ENCODE measurements at places on chromosomes 2 and 18.

GRCh38 chr2:114543236-114543766 lies 100.9 kb downstream of the DPP10 start:
- DNase-seq = no peak

DNA sequence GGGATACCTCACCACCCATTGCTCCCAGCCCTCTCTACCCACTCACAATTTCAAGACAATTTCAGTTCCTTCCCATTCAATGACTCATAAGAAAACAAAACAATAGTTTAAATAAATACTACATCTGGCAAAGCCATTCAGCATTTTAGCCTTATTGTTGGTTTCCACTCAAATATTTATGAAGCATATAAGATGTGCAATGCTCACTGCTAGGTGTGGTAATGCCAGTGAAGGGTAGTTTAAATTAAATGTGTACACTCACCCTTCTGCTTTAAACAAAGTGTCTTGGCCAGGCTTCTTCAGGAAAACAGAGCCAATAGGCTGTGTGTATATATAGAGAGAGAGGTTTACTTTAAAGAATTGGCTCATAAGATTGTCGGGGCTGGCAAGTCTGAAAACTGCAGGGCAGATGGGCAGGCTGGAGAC lies 37.0 kb downstream of the INO80C start:
- DNase-seq = no peak

GRCh38 chr2:141942006-141942789 lies 188.6 kb downstream of the LRP1B start:
- no peak for DNase-seq

DNA sequence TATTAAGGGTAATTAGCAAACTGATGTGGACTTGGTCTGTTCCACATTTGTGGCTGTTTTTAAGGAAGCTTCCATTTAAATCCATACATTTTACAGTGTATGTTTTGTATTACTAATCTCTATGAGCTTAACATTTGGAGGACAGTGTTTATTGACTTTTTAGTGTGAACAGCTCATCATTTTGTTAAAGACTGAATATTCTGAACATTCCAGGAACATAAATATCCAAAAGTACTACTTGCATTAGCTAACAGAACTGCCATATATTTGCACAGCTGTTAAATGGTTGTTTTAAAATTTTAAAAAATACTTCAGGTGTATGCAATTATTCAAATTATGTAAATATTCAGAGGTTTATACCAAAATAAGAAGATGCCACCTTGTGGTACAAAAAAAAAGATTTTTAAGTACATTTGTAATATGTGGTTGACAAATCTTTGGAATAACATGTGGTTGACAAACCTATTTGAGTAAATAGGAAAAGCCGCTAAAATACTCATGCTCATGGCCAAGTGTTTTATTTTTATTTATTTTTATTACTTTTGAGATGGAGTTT lies 439.7 kb upstream of the FANCL start:
- DNase-seq = no peak

GRCh38 chr18:55382277-55382805 lies 205.7 kb downstream of the TCF4 start:
- no peak for DNase-seq

DNA sequence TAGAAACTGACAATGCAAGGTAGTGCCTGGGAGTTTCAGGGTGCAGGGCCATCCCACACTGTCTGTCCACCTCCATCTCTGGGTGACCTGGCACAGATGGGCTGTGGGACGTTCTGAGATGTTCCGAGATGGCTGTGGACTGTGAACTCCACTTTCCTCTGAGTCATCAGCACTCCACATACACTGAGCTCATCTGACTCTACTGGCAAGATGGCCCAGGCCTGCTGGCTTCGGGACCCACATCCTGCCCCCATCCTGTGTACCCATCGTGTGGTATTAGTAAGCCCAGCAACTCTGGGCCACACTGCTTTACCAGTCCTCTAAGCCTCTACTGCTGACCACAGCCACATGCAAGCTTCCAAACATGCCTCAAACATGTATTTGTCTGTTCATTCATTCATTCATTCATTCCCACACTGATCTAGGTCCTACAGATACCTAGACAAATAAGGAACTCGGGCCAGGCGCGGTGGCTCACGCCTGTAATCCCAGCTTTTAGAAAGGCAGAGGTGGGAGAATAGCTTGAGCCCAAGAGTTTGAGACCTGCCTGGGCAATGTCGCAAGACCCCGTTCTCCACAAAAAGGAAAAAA lies 124.8 kb upstream of the CXCR4 start:
- DNase-seq = peak; percentile 70

DNA sequence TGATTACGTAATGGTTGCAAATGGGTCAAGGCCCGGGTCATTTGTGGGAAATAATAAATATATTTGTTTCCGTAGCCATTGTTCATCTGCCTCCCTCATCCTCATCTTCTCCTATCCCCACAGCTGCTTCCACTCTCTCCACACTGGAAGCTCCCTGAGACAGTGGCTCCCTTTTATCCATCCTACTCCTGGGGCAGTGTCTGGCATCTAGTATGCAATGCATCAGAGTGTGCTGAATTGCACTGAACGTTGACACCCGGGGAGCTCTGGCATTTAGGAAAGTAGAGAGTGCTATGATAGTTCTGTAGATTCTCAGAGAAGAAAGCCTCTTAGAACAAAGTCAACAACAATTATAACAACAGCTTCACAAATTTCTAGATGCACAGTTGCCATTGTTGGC lies 45.5 kb upstream of the NAB1 start:
- DNase-seq = no peak

- DNase-seq = no peak
Measured at GRCh38 chr2:106904242-106904641, 18.3 kb upstream of the ST6GAL2 start.

DNA sequence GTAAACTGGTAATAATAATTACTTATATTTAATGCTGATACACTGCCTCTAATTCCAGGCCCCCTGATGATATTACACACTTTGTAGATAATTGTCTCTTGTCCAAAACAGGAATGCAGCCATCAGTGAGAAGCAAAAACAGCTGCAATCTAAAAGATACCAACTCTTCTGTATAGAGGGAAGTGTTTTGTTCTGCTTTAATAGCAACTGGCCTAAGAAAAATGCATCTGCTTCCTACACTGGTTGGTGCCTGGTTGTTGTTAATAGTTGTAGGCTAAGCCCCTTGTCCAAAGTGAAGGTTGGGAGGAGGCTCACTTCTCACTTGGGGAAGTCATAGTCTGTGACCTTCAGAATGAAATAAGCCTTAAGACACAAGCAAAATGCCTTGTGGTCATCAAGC lies 332.0 kb downstream of the ZNF521 start:
- DNase-seq = no peak

DNA sequence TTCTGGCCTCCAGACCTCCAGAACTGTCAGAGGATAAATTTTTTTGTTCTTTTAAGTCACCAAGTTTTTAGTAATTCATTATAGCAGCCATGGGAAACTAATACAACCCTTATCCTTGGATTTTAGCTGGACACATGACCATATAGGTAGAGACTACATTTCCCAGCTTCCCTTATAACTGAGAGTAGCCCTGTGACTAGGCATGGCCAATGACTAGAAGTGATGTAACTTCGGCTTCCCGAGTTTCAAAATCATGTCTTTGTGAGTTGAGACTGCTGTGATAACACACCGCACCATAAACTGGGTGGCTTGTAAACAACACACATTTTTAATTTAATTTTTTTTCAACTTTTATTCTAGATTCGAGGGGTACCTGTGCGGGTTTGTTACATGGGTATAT lies 134.0 kb upstream of the SERTAD2 start:
- DNase-seq = no peak

DNA sequence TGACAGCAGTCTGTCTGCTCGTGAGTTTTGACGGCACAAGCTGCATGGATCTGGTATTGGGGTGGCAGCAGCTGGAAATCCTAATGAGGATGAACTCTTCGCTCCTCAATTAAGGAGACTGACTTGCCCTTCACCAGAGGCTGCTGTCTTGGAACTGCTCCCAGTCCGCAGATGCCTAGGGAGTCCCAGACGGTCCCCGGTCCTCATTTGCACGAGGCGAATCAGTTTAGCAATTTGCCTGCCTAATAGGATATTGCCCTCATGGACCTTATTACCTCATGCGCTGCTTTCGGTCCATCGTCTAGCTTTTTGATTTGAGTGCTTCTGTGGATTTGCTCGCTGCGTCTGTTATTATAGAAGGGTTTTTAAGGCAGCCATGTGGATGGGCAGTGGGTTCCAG lies 40.6 kb downstream of the ASAP2 start:
- no peak for DNase-seq

- DNase-seq = no peak
Measured at GRCh38 chr2:20609349-20609994, 41.4 kb downstream of the HS1BP3 start.

- no peak for DNase-seq
Measured at GRCh38 chr18:75923169-75923568, 495.7 kb upstream of the SMIM21 start.

GRCh38 chr2:130339885-130340745 lies 2.6 kb upstream of the IMP4 start:
- DNase-seq = no peak

DNA sequence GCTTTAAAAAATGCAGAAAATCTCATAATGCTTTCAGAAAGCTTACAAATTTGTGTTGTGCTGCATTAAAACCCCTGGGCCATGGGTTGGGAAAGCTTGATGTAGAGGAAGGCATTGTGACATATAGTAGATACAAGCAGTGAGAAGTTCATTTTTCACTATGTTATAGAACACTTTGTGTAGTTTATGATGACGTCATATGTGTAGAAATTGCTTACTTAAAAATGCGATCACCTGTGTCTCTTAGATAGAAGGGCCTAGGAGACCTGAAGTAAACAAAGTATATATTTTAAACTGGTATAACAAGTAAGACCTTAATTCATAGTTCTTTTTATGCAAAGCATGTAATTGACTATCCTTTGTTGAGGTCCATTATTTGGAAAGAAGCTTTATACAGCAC lies 393.5 kb downstream of the ARHGAP15 start:
- DNase-seq = no peak

DNA sequence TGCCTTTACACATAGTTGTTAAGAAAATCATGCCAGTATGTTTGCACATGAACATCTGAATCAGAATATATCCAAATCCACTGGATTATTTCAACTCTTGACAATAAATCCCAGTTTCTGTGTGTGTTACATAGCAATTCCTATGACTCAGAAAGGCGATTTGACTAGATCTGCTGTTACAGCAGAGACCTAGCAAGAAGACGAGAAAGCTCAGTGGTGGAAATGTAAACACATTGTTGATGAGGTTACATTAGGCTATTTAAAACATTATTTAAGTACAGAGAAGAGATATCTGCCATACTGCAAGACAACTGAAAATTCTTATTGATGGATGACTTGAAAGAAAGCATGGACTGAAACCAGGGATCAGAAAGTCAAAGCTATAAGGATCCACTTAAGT lies 73.0 kb upstream of the SMIM21 start:
- DNase-seq = no peak

DNA sequence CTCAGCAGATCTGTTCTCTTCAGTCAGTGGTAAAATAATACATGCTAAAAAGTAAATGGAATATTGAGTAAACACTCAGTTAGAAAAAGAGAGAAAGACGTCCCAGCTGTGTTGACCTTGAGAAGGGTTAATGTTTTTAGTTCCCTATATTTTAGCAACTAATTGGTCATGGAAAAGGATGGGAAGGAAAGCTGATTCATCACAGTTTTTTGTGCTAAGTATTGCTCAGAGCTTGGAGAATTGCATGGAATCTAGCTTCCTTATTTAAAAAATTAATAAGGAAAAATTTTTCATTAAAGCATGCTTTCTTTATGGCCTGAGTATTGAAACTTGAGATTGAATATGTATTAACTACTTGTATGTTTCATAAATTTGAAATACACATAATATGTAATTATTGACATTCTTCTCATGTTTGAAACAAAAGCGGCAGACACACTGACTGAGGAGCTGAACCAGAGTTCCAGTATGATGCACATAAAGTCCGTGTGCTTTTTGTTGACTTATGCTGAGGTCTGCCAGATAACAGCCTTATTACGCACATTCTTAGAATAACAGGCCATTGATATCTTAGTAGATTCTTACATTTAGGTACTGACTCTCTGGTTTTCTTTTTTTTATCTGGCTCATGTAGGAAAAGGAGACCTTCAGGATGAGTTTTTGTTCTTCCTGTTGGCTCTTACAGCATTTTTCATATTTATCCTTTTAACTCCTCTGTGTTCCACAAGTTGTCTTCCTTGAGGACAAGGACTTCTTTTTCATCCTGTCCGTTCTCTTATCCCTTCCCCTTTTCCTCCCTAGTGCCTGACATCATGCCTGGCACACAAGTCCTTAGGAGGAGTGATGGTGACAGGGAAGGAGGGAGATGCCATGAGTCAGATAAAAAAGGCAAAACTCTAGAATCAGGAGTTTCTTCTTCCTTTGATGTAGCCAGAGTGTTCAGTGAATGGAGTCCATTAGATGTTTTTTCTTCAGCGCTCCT lies 194.1 kb downstream of the PTPRM start:
- no peak for DNase-seq

Data from activated gamma-delta T cell treated with Interleukin-2 at 50 U/mL for 16 hours (primary cell).